ENCODE measurements at places on chromosomes 1 and 21. TPM values are rescaled to one million over a fixed set of nuclear protein-coding genes. Genes with fewer than 3 reads are reported as not detected.

The NOS1AP gene
- 0.03 TPM for polyA plus RNA-seq

The OR6N1 gene
- polyA plus RNA-seq, result not detected

The LMOD1 gene
- 2.7 TPM for polyA plus RNA-seq

The SH3D21 gene
- 1.6 TPM for polyA plus RNA-seq

The RFX5 gene
- polyA plus RNA-seq, result 29.1 TPM

- H3K27me3 ChIP-seq, result no peaks in the 10 kb centered on the region
- no peak for DNase-seq
- H3K36me3 ChIP-seq, result no peaks in the 10 kb centered on the region
- no peaks in the 10 kb centered on the region for H3K4me1 ChIP-seq
Observed at GRCh38 chr1:20114021-20114648, 5.2 kb downstream of the PLA2G2D start.

DNA sequence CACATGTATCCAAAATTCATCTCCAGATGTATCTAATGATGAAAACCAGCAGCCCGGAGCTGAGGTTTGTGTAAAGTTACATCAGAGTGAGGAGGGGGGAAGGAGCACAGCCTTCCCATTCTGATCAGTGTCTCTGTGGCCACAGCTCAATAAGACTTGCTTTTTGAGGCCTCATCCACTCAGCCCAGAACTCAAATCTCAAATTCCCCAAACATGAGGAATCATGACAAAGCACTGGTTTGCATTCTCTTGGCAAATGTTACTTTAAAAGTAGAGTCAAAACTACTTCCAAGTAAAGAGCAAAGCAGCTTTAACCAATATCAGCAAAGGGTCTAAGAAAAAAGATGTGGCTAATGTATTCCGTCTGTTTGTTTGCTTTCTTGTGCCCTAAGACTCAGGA, 30.9 kb downstream of the CCN1 start:
- DNase-seq, result no peak
- H3K4me1 ChIP-seq, result peaks cover 62% of the 10 kb centered on the region
- no peak overlapping the region for H3K4me3 ChIP-seq
- H3K27me3 ChIP-seq, result no peaks in the 10 kb centered on the region
- no peaks in the 10 kb centered on the region for H3K36me3 ChIP-seq

- no peaks in the 10 kb centered on the region for H3K27me3 ChIP-seq
- H3K36me3 ChIP-seq, result no peaks in the 10 kb centered on the region
- H3K4me3 ChIP-seq, result no peak overlapping the region
- H3K4me1 ChIP-seq, result no peaks in the 10 kb centered on the region
- H3K27ac ChIP-seq, result no peak overlapping the region
- DNase-seq, result no peak
Observed at GRCh38 chr1:92543131-92544055, 56.7 kb upstream of the GFI1 start.

DNA sequence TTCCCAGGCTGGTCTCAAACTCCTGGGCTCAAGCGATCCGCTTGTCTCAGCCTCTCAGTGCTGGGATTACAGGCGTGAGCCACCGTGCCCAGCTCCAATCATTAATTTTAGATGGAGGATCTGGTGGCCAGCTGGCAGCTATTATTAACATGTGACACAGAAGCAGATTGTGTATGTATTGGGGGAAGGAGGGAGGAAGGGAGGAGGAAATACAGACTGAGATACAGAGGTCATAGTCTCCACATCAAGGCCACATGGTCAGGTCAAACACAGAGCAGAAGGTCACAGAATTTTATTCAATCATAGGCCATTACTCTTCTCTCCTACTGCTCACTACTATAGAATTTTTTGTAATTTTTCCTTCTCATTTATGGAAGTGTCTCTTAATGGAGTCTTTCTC, 57.9 kb upstream of the ADORA3 start:
- no peak for DNase-seq
- peaks cover 18% of the 10 kb centered on the region for H3K4me1 ChIP-seq
- H3K4me3 ChIP-seq, result no peak overlapping the region

GRCh38 chr21:29124645-29125044, 5.8 kb upstream of the MAP3K7CL start:
- no peak overlapping the region for H3K27ac ChIP-seq
- H3K27me3 ChIP-seq, result no peaks in the 10 kb centered on the region
- no peaks in the 10 kb centered on the region for H3K4me1 ChIP-seq
- H3K4me3 ChIP-seq, result no peak overlapping the region
- DNase-seq, result no peak

DNA sequence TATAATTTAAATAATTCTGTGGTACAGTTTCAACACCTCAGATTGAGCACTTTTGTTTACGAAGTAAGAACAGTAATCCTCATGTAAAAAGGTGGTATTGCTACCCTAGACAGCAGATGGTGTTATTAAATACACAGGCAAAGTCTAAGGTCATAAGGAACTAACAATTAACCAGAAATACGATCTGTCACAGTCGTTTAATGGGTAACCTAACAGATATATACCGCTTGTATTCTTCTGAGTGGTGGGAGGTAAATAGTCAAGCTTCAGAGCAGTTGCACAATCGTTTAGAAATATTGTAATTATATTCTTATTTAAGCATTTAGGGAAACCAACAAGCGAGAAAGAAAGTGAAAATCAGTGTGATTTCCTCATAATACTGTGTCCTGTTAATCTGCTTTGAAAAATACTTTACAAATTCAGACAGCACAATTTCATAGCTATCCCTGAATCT, 9.8 kb upstream of the IRF2BP2 start:
- H3K4me1 ChIP-seq, result peaks cover 36% of the 10 kb centered on the region
- no peaks in the 10 kb centered on the region for H3K27me3 ChIP-seq
- H3K4me3 ChIP-seq, result no peak overlapping the region

GRCh38 chr1:192998536-192998935, 60.6 kb downstream of the UCHL5 start:
- no peak overlapping the region for H3K4me3 ChIP-seq
- H3K27me3 ChIP-seq, result no peaks in the 10 kb centered on the region
- no peak for DNase-seq
- H3K4me1 ChIP-seq, result no peaks in the 10 kb centered on the region
- peaks cover 23% of the 10 kb centered on the region for H3K36me3 ChIP-seq
- H3K27ac ChIP-seq, result no peak overlapping the region

Measured in SK-N-SH (cell line).